Activated naive CD4-positive, alpha-beta T cell treated with anti-CD3 and anti-CD28 coated beads, Interleukin-2, amount 50 U/mL, for 72 hours (primary cell): ENCODE measurements at places on chromosomes 7 and 10.

GRCh38 chr10:17586821-17587234 lies 30.3 kb downstream of the HACD1 start:
- no peak for DNase-seq

DNA sequence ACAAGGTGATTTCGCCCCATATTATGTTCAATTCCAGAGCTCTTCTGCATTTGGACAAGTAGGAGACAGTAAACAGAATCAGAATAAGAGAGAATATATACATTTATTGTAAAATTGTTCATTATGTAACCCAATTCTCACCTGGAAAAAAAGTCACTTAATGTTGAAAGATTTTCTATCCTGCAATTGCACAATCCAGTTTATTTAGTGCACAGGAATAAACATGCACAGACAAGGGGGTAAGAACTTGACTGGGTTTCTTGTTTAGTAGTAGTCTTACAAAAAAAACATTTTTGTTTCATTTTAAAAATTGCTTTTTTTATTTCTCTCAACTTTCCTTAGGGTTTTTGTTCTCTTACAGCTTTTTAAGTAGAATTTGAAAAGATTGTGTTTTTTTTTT lies 126.6 kb downstream of the SAMD9 start:
- no peak for DNase-seq

GRCh38 chr10:49745756-49746155 lies 16.4 kb downstream of the OGDHL start:
- DNase-seq, result no peak

DNA sequence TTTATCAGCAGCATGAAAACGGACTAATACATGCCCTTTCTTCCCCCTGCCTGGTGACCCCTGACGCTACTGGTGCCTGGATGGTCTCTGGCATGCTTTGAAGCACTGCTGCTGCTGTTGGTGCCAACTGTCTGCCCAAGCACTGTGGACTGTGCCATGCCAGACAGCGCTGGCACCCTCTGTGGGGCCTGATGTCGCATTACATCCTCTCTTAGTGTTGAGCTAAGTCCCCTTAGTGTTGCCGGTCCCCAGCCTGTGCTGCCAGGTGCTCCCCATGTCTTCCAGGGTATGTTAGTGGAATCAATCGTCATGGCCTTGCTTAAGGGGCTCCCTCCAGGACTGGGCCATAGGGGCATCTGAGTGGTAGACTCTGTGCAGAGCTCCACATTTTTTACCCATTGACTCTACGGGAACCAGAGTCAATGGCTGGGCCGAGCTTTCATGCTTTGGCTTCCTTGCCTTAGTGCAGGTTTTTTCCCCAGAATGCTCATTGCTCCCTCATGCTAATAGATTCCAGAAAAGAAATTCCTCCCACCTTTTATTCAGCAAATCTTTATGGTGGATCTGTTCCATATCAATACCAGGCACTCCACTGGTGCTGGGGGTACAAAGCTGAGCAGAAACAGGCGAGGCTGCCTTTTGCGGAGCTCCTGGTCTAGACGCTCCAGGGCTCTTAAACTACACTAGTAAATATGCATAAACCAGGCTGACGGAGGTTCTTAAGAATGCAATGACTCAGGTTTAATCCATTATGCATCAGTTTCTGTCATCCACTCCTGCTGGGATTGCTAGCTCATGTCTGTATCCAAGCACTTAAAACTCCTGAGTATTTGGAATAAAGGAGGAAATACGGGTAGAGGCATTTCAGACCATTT lies 21.8 kb upstream of the MRC1 start:
- no peak for DNase-seq
